ENCODE measurements at places on chromosomes 16 and 17. TPM values are rescaled to one million over a fixed set of nuclear protein-coding genes. Genes with fewer than 3 reads are reported as not detected.

- no peaks in the 10 kb centered on the region for H3K36me3 ChIP-seq
- no peaks in the 10 kb centered on the region for H3K4me1 ChIP-seq
- H3K4me3 ChIP-seq = no peak overlapping the region
- H3K27me3 ChIP-seq = no peaks in the 10 kb centered on the region
- no peak for DNase-seq
Measured at GRCh38 chr16:19926449-19927390, 42.1 kb upstream of the GPRC5B start.

The ABCC3 gene
- total RNA-seq = not detected

- H3K4me3 ChIP-seq = no peak overlapping the region
- peaks cover 62% of the 10 kb centered on the region for H3K36me3 ChIP-seq
- H3K27me3 ChIP-seq = no peaks in the 10 kb centered on the region
- H3K4me1 ChIP-seq = peaks cover 6% of the 10 kb centered on the region
- DNase-seq = no peak
Measured at GRCh38 chr17:40629842-40630241, 17.8 kb downstream of the SMARCE1 start.

The ITGAD gene
- total RNA-seq = not detected

The EVPLL gene
- total RNA-seq = not detected

- H3K4me1 ChIP-seq = no peaks in the 10 kb centered on the region
- no peak for DNase-seq
- H3K36me3 ChIP-seq = no peaks in the 10 kb centered on the region
- no peak overlapping the region for H3K4me3 ChIP-seq
- H3K27me3 ChIP-seq = no peaks in the 10 kb centered on the region
Measured at GRCh38 chr16:14148016-14148415, 76.9 kb downstream of the MRTFB start.
